ENCODE measurements at places on chromosomes 5 and 9.

- DNase-seq, result no peak
Observed at GRCh38 chr5:10567121-10567591, 3.3 kb downstream of the ANKRD33B start.

DNA sequence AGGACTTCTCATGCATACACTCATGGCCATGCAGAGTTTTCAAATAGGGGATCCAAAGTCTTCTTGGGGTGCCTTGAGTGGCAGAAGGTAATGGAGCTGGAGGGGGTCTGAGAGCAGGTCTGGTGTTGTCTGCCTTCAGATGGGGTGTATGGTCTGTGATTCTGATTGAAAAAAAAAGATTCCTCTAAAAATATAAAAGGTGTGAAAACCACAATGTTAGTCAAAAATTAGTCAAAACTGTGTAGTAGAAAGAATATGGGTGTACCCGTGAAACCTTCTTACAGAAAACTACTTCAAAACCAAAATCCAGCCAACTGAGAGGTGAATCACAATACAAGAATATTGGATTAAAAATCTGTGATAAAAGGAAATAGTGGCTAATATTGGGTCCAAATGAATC is 20.1 kb downstream of the DOCK2 start:
- no peak for DNase-seq

GRCh38 chr5:157038568-157039187 is 20.2 kb downstream of the HAVCR1 start:
- DNase-seq, result no peak

DNA sequence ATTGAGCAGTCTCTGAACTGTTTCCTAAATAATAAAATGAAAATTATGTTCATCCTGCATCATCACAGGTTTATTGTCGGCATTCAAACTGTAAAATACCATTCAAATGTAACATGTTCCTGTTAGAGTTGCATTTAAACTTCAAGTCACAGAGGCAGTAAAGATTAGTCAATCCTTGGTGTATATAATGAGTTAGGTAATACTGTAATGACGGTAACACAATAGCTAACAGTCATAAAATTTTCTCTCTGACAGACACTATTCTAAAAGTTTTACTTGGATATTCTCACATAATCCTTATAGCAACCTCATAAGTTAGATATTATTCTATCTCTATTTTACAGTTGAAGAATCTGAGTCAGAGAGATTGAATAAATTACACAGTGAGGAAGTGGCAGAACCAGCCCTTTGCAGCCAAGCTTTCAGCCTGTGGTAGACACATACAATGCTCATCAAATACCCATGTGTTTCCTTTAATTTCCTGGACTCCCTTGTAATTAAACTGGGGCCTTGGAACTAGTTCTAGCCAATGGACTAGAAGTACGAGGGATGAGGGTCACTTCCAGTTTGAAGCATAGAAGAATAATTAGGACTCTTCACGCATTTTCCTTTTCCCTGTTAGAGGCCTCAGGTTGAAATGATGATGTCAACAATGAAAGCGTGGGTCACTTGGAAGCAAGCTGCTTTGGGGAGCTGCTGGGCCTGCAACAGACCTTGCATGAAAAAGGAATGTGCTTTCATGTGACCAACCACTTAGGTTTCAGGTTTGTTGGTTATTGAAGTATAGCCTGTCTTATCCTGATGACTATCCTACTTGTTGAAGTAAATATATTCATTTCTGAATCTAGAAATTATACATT is 12.3 kb upstream of the CAST start:
- no peak for DNase-seq

GRCh38 chr9:15635752-15636151 is 82.9 kb downstream of the CCDC171 start:
- no peak for DNase-seq

DNA sequence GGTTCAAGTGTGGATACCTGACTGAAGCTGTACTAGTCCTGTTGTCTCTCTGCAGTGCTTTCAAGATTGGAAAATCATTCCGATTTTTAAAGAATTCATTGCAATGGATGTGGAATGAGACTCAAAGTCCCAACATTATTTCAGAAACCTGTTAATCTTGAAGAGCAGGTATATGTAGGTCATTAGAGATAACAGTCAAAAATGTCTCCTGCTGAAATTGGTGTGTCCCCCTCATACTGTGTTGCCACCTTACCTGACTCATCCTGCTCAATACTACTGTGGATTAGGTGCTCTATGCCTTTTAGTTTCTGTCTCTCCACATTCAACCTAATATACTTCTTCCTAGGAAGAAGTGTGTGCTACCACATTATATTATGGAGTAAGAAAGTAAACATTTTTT is 91.1 kb upstream of the NR3C1 start:
- DNase-seq, result no peak

- DNase-seq, result no peak
Observed at GRCh38 chr5:68011801-68012200, 203.8 kb upstream of the PIK3R1 start.

- no peak for DNase-seq
Observed at GRCh38 chr9:92140754-92141143, 25.5 kb upstream of the SPTLC1 start.
